ENCODE measurements at places on chromosomes 11 and 22.
A peak's percentile ranks its signal among the peaks of the same experiment; 100 is the strongest.

DNA sequence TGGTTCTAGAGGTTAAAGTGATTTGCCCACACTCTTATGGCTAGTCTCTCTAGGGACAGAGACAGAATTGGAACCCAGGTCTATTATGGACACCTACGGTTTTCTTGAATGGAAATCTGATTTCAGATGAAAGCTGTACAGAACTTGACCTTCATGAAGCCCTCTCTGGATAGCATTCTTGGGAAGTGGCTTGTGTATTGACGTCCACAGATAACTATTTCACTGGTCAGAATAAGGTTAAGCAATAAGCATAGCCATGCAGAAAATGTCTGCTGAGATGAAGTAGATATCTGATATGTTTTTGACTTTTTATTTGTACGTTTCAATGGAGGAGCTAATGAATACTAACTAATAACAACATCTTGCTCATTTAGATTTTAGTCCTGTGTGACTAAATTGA is 1.1 kb downstream of the TLCD5 start:
- no peak for DNase-seq

GRCh38 chr11:236774-237767 is at the start of gene PSMD13:
TSS of gene PSMD13 (plus strand) at chr11:236976. CDS start at chr11:237050, 74 bp downstream.
- peak; percentile 89 for DNase-seq

GRCh38 chr11:115162919-115163318 is 341.3 kb downstream of the CADM1 start:
- no peak for DNase-seq

- DNase-seq, result no peak
These were observed at the start of gene CLMP for GRCh38 chr11:123195188-123196059. TSS of gene CLMP (minus strand) at chr11:123195248. CDS start at chr11:123194940, 308 bp downstream.

DNA sequence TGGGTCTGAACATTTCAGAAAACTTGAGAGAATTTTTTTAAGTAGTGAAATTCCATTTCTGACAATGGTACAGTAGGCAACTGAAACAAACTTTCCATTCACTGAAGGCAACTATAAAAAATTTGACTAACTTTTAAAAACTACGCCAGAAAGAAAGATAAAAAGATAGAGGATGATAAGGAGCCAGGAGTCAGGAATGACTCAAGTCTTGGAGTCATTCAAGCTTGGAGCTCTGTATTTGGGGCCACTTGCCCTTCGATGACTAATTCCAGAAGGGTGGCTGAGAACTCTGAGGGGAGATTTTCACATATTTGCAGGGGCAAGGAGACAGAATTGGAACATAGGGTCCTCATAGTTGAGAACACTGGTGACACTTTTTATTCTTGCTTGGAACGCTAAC is 1083.2 kb upstream of the CNTN5 start:
- no peak for DNase-seq

DNA sequence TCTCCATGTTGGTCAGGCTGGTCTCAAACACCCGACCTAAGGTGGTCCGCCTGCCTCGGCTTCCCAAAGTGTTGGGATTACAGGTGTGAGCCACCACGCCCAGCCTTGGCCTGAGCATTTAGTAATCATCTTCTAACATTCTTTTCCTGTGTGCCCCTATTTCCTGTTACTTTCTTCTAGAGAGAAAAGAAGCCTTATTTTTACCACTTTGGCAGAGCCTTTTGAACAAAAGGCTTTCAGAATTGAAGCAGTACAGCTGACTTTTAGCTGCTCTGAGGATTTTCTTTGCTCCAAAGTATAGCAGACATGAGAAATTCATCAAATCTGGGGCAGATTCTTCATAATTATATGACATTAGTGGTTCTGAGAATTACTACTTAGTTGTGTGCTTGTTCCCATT is 13.4 kb downstream of the MORC2 start:
- DNase-seq, result no peak

- DNase-seq, result no peak
These were observed 7.7 kb downstream of the LIPT2 start for GRCh38 chr11:74485868-74486267.

GRCh38 chr11:15282754-15283153 is 168.0 kb downstream of the INSC start:
- no peak for DNase-seq

DNA sequence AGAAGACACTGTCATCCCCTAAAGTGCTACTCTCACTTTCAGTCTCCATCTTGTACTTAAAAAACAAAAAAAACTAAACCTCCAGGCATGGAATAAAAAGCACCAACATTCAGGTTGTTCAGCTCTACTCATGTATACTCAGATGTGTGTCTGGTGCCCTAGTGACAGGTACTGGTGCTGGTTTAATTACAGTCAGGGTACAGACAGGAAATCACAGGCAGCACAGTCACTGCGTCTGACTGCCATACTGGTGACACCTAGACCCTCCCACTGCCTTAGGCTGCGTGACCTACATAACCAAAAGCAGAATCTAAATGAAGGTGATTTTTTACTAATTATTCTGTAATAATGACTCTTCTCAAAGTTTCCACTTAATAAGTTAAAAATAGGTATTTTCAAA is at the start of gene ARHGAP32:
ARHGAP32 (minus strand) TSS at position 176 of the 400 bp plus-strand sequence; CDS start at position 49, 127 bp downstream.
- DNase-seq, result no peak

DNA sequence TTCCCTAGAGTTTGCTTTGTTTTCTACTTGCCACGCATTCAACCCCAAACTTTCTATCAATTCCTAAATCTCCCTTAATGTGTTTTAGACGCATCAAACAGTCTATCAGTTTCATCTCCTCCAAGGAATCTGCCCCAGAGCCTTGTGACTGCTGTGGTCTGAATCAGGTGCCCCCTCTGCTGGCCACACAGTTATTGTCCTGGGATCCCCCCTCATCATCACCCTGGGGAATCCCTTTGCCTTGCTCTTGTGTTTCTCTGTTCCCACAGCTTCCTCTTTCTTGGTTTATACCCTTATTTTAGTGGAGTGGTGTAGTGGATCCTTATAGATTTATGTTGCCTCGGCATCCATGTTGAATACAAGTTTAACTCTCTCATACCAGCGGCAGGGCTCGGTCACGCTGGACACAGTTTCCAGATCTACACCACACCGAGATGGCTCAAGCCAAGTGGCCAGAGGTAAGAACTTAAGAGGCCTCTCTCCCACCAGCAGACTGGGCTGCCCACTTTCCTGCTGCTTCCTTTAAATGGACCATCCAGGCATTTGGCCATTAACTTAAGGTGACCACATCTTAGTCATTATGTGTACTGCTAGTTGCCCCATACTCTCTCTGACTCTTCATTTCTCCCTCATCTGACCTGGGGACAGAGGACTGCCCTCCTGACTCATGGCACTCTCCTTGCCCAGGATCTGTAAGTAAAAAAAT is 8.2 kb downstream of the UPB1 start:
- DNase-seq, result peak; percentile 40

- no peak for DNase-seq
These were observed 62.1 kb downstream of the TRAF6 start for GRCh38 chr11:36447947-36448346.

DNA sequence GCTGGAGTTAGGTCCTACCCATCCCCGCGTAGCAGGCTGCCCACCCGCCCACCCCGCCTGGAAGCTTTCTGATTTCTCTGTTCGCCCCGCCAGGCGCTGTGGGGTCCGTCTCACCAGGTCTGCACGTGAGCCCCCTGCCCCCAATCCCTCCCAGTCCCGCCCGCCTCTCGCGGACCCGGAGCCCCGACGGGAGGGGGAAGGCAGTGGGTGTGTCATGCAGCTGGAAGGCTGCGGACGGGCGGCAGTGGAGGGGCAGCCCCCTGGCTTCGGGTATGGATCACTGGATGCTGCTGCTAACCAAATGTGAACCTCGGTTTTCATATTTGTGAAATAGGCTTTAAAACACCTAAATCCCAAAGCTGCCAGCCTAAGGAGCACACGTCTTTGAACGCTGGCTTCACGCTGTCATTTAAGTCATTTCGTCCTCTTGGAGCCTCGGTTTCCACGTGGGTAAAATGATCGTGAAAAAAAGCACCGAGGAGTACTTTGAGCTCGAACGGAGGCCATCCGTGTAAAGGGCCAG is 568 bp upstream of the BIK start:
- DNase-seq, result no peak

- no peak for DNase-seq
These were observed 2.3 kb upstream of the MCAM start for GRCh38 chr11:119319136-119319699.

DNA sequence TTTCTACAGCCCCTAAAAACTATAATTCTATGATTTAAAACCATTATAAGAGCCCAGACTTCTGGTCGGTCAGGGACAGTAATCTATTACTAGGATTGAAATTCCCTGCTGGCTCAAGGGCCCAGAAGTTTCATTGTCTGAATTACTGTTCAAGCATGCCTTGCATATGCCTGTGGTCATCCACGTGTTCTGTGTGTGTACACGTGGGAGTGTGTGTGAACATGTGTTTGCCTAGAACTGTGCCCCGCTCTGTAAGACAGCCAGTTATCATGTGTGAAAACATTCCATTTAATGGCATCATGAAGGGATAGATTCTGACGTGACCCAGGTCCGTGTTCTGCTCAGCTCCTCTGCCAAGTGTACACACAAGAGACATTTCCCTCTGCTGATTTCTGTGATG is 189.3 kb upstream of the NECTIN1 start:
- DNase-seq, result no peak

- no peak for DNase-seq
These were observed 5.5 kb downstream of the OPCML start for GRCh38 chr11:133526790-133527189.

GRCh38 chr11:45649544-45650165 is 15.8 kb downstream of the CHST1 start:
- DNase-seq, result no peak

- DNase-seq, result no peak
These were observed 20.4 kb upstream of the EHF start for GRCh38 chr11:34600339-34601084.

DNA sequence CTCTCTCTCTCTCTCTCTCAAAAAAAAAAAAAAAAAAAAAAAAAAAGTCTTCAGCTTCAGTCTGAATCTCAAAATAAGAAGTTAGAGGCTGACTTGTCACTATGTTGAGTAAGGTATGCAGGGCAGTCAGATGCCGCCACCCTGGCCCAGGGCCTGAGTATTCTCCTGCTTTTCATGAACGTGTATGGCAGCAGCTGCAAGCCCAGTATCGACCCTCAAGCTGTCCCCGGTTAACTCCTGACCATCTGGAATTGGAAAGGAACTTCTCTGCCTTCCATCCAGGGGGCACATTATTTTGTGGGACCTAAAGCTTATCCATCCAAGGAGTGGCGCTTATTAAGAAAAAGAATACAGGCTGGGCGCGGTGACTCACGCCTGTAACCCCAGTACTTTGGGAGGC is 11.4 kb downstream of the MRGPRD start:
- no peak for DNase-seq

GRCh38 chr22:33726294-33726734 is 194.0 kb downstream of the LARGE1 start:
- no peak for DNase-seq

DNA sequence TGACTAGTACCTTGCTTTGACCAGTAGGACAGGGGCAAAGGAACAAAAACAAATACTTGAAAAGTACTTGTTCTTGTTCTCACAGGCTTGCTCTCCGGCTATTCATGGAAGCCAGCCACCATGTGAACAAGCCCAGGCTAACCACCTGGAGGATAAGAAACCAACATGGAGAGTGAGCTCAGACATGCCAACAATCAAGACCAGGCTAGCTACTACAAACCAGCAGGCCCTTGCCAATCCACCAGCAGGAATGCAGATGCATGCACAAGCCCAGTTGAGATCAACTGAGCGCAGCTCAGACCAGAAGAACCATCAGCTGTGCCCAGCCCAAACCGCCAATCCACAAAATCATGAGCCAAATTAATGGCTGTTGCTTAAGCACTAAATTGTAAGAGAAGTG is 180.1 kb upstream of the ISX start:
- no peak for DNase-seq
